Cerebellum (tissue), 4 donors: ENCODE measurements at places on chromosomes 13 and 19.

DNA sequence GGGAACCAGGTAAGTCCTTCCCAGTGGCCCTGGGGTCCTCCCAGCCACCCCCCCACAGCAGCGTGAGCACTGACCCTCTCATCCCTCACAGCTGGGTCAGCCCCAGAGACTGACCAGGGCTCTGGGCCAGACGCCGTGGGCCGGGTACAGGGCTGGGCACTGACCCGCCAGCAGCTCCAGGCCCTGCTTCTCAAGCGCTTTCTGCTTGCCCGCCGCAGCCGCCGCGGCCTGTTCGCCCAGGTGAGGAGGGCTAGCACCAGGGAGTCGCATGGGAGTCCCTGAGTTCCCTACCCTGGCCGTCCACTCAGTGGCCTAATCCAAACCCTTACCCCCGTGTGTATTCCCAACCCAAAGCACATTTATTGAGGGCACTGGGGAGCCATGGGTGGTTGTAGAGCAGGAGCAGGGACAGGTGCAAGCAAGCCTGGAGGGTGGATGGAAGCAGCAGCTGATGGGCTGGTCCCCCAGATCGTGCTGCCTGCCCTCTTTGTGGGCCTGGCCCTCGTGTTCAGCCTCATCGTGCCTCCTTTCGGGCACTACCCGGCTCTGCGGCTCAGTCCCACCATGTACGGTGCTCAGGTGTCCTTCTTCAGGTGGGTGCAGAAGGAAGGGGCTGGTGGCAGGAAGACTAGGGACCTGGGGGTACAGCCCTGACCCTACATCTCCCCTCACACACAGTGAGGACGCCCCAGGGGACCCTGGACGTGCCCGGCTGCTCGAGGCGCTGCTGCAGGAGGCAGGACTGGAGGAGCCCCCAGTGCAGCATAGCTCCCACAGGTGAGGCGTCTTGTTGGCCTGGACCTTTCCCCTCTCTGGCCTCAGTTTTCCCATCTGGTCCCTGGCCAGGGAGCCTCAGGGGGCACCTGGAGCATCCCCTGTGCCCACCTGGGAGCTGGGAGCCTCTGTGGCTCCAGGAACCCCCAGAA lies 12.6 kb upstream of the ARHGAP45 start:
- no peak for DNase-seq

- DNase-seq: no peak
Observed at GRCh38 chr19:29671393-29672160, 6.3 kb downstream of the PLEKHF1 start.

- no peak for DNase-seq
Observed at GRCh38 chr13:106690779-106691178, 122.8 kb upstream of the ARGLU1 start.

DNA sequence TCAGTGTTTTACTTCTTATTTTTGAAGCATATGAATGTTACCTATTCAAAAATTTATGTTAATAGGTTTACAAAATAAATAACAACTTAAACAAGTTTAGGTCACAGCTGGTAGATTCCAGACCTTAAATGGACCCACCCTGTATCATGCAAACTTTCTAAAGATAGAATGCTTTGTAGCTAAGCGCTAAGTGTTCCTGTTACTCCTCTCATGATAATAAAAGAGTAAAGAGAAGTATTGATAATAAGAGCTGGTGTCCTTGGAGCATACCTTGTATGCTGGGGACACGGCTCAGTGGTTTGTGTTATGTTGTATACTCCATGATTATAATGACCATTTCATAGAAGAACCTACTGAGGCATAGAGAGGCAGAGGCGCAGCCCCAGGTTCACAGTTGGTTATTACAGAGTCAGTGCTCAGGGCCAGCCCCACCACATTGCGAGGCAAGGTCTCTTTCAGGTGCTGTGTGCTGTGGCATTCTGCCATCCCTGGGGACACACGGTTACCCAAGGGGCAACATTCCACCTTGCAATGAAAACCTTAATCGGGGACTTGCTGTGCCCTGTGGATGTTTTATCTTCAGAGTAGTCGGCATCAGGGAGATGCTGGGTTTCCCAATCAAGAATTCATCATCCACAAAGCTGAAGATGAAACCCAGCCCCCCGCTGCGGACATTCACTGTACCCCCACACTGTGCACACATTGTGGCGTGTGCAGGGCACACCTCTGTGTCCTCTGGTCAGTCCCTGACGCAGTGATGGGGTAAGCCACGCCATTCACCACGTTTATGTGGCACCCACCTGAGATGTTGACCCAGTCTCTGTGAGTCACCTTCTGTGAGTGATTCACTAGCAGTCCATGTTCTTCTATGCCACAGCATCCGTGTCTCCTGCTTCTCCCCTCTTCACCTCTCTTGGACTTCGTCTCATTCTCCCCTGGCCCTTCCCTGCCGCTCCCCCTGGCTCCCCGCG lies 186.7 kb downstream of the COL4A1 start:
- no peak for DNase-seq

DNA sequence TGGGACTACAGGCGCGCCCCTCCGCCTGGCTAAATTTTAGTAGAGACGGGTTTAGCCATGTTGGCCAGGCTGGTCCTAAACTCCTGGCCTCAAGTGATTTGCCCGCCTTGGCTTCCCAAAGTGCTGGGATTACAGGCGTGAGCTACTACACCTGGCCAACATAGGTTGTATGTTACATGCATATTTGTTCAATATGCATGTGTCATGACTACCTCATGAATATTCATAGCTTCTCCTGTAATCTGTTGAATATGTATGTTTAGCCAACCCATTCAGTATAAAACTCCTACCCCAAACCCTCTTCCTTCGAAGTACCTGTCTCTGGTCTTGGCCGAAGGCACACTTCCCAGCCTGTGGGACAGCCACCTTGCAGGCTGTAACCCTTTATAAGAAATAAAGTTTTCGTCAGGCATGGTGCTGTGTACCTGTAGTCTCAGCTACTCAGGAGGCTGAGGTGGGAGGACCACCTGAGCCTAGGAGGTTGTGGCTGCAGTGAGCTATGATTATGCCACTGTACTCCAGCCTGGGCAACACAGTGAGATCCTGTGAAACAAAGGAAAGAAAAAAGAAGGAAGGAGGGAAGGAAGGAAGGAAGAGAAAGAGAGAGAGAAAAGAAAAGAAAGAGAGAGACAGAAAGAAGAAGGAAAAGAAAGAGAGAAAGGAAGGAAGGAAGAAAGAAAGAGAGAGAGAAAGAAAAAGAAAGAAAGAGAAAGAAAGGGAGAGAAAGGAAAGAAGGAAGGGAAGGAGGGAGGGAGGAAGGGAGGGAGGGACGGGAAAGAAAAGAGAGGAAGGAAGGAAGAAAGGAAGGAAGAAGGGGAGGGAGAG lies 29.3 kb downstream of the GPR42 start:
- no peak for DNase-seq
